ENCODE measurements at places on chromosomes 2 and 18. TPM values are rescaled to one million over a fixed set of nuclear protein-coding genes. Genes with fewer than 3 reads are reported as not detected.
A peak's percentile ranks its signal among the peaks of the same experiment; 100 is the strongest.

Gene SRD5A2
- not detected for total RNA-seq

Gene PROC
- 1.3 TPM for total RNA-seq

Gene GULP1
- total RNA-seq = 31.2 TPM

Gene LDLRAD4
- total RNA-seq = 6.9 TPM

Gene POTEJ
- not detected for total RNA-seq

- no peak for DNase-seq
Measured at GRCh38 chr2:185919155-185919554, 180.6 kb downstream of the FSIP2 start.

DNA sequence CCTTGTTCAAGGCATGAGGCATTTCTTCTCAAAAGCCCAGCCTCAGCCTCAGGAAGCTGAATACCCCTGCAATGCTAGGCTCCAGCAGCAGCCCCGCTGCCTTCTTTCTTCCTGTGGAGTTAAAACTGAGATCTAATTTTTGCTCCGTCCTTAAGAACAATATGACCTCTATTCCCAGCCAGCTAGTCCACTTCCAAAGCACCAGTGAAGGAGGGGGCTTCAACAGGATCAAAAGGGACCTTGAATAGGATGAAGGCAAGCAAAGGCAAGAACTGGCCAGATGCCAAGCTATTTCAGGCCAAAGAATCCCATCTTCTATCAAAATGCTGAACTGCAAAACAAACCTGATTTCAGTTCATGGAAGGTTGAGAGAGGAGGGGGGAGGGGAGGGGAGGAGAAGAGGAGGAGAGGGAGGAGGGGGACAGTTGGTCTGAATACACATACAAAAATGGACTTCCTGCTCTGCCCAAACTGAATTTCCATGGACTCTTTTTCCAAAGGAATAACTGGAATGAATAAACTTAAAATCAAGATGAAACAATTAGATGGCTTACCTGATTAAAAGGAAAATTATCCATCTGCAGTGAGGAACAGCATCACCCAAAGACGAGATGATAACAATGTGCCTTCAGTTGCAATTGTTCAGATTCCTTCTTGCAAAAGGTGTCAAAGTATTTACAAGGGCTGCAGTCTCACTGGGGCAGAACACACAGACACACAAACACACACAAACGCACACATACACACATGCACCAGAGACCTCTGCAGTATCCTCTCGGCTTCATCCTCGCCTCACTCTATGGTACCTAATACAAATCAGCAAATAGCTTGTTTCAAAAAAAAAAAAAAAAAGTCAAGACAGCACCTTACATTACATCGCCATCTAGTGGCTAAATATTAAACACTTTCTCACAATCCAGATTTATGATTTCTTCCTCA lies at the start of gene SCN1A:
SCN1A (minus strand) TSS at position 804 of the 939 bp plus-strand sequence. CDS start 54,399 bp downstream, outside the sequence.
- DNase-seq = peak; percentile 54

DNA sequence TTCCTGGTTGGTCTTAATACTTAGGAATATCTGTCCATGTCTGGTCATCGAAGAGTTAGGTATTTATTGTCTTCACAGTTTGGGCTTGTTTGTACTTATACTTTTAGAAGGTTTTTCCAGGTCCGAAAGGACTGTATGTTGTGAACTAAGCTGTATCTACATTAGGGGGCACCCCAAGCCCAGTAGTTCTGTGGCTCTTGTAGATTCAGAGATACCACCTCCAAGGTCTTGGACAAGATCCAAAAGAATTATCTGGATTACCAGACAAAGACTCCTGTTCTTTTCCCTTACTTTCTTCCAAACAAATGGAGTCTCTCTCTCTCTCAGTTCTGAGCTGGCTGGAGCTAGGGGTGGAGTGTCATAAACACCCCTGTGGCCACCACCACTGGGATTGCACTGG lies 328.7 kb downstream of the ZNF804A start:
- DNase-seq = no peak

DNA sequence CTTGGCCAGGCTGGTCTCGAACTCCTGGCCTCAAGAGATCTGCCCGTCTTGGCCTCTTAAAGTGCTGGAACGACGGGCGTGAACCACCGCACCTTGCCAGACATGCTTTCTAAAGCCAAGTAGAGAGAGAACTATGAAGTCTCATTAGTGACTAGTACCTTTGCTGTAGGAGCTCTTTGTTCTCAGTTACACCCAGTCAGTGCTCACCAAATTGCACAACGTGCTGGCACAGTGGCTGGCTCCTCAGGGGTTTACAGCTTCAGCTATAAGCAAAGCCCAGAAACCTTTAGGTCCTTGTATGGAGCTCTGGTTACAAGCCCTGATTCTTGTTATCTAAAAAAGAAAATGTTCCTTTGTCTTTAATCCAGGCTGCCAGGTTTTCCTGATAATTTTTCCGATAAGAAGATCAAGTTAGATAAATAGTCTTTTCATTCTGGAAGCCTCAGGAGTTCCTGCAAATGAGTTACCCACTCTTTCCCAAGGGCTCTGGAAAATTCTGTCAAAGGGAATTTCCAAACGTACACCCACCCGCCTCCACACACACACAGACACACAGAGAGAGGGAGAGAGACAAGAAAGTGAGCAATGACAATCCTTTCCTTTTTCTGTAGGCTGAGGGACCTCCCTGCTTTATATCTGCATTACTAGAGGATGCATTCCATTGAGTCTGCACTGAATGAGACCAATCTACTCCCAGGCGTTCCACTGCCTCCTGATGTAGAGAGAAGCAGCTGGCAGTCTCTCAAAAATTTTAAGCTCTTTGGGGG lies 100.2 kb upstream of the CSRNP3 start:
- DNase-seq = no peak

DNA sequence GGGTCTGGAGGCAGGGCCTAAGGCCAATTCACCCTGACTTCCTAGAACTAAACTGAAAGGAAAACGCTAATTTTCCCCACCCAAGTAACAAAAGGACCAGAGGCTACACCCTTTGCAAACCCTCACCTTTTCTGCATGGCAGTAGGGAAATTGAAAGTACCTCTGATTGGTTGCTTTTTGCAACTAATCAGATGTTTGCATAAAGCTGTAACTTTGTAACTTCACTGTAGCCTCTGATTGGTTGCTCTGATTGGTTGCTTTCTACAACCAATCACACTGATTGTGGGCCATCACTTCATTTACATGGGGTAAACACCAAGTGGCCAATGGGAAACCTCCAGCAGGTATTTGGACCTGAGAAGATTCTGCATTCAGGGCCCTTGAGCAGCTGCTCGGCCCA lies 20.8 kb downstream of the EIPR1 start:
- no peak for DNase-seq

- no peak for DNase-seq
Measured at GRCh38 chr2:6864923-6865345, 773 bp downstream of the CMPK2 start.

DNA sequence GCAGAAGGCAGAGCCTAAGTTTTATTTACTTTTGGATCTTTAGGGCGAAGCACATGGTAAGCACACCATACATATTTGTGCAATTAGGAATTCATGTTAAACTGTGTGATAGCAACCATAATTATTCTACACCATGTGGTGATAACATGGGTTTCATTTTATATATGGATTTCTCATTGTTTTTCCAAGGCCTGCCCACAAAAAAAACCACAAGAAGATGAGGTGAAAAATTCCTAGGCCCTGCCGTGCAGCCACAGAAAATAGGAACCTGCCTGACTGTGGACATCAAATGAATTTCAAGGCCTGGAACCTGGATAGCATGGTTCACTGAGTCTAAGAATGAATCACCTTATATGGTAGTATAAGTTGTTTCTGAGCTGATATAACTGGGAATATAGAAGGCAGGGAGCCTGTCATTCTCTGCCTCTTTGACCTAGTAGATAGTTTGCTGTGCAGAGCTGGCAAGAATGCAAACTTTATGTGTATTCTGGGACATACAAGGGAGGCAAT lies 22.4 kb upstream of the SSB start:
- DNase-seq = no peak

- no peak for DNase-seq
Measured at GRCh38 chr2:120774557-120775160, 39.0 kb downstream of the GLI2 start.

GRCh38 chr18:57906852-57907251 lies 103.7 kb upstream of the ATP8B1 start:
- DNase-seq = peak; percentile 19

DNA sequence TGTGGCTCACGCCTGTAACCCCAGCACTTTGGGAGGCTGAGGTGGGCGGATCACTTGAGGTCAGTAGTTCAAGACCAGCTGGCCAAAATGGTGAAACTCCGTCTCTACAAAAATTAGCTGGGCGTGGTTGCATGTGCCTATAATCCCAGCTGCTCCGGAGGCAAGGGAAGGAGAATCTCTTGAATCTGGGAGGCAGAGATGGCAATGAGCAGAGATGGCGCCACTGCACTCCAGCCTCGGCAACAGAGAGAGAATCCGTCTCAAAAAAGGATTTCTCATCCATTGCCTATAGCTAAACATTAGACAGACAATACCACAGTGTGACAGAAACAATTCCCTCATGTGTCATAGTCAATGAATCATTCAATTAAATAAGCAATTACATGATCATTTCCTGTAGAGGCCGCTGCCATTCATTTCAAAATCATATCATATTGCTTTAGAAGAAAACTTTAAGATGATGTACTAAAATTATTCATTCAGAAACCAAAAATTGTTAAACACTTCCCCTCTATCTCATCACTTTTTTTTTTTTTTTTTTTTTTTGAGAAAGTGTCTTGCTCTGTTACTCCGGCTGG lies 69.5 kb upstream of the TGIF1 start:
- peak; percentile 32 for DNase-seq

DNA sequence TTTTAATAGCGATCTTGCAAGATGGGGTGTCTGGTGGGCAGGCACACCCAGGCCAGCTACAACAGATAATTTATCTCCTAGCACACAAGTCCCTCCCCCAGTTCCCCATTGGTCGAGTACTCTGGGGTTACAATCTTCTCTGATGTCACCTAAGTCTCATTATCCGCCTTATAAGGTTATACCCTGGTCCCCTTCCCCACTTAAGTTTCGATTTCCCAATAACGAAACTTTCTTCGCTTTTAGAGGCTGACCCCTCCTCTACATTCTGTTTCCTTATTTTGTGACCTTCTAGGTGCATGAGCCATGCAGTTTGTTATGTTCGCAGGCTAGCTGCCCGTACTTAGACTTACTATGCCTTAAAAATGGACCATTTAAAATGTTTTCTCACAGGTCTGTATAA lies 180.1 kb downstream of the CAPN13 start:
- no peak for DNase-seq

DNA sequence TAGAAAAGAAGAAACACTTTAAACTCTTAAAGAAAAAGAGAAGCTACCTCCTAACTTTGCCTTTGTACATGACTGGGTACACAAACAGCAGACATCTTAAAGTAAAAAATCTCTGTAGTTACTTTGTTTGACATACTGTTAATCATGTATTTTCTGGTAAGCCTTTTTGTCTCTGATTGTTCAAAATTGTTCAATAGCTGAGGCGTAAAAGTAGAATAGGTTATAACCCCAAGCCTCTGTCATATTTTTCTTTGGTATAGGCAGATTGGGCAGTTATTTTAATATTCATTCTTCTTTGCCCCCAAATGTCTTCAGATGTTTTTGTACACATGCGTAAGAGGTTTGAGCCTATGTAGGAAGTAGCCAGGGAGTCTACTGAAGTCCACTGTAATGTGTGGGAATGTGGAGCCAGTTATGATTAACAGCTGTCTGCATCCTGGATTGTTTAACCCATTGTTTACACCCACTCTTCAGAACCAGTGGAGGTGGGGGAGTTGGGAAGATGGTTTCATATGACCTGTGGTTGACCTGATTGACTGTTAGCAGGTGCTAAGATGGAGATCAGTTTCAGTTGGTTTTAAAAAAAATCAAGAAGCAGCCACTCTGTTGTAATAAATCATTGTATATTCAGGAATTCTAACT lies 150.5 kb downstream of the TANC1 start:
- DNase-seq = no peak

DNA sequence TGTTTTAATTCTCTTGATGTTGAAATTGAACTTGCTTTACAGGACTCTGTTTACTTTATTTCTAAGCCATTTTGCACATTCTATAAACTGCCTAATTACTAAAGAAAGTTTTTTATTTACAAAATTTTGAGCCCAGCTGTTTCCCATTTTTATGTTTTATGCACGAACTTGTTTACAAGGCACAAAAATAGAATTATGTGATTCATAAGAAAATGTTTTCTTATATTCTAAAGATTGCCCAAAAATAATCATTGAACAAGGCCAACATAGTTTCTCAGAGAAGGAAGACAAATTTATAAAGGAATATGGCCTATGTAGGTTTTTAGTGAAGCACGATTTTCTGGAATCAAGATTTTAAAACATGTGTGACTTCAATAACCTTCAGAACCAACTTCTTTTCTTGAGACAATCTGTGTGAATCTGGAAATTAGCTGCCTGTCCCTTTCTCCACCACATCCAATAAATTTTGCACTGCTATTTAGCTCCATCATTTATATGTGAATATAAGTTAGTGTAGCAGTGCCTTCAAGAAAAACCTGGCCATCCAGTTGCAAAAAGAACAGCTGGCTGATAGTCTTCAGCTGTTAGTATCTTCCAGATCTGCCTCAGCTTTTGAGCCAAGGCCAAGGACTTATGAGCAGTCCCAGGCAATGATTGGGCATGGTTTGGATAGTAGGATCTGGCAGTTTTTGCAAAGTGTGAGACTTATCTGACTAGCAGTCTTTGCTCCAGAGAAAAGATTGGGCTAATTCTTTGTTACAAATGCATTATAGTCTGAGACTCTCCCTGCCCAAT lies 253.2 kb upstream of the COL3A1 start:
- no peak for DNase-seq

GRCh38 chr2:8217468-8218030 lies 464.3 kb upstream of the ID2 start:
- no peak for DNase-seq

DNA sequence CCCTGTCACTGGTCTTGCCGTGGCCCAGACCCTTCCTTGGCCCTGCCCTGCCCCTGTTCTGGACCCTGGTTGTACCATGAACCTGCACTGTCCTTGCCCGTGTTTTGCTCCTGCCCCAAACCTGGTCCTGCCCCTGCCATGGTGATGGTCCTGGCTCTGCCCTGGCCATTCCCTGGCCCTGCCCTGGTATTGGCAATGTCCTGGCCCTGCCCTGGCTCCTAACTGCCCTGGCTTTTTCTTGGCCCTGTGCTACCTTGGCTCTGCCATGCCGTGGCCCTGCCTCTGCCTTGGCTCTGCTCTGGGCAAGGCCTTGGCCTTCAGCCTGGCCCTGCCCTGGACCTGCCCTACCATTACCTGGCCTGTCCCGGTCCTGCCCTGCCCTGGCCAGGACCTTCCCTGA lies 5.5 kb upstream of the ANKRD62 start:
- no peak for DNase-seq

All from H4 (cell line).